ENCODE measurements at places on chromosomes 6 and 20.
A peak's percentile ranks its signal among the peaks of the same experiment; 100 is the strongest.

GRCh38 chr20:12072954-12073264, 155.2 kb downstream of the BTBD3 start:
- DNase-seq = no peak

- DNase-seq = no peak
Measured at GRCh38 chr6:113292646-113293422, 564.3 kb upstream of the MARCKS start.

- DNase-seq = no peak
Measured at GRCh38 chr6:29864037-29864810, 36.6 kb downstream of the HLA-G start.

- DNase-seq = no peak
Measured at GRCh38 chr20:689348-689747, 13.7 kb upstream of the SCRT2 start.

DNA sequence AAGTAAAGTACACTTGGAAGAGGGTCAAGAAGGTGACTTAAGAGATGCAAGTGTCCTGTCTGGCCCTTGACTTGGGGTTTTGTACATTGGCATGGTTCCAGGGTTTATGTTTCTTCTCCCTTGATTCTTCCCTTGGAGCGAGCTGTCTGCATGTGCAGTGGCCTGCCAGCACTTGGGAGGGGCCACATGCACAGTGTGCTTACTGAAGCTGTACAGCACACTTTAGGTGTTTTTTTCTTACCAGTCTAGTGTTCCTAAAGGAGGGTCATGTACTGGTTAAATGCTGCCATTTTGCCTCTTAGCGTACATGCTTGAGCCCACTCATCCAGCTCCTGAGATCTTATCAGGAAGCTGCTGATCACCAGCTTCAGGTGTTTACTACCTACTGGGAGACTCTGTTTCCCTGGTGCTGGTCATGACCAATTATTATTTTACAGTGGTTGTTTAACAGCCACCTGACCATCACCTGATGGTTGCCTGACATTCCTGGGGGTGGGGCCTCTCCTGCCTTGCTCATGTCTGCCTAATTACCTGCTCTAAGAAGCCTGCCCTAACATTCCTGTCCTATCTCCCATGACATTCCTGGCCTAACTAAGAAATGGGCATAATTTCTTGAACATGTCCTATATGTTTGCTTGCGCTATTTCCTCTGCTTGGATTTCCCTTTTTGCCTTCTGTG, 182.9 kb downstream of the MCHR2 start:
- no peak for DNase-seq

DNA sequence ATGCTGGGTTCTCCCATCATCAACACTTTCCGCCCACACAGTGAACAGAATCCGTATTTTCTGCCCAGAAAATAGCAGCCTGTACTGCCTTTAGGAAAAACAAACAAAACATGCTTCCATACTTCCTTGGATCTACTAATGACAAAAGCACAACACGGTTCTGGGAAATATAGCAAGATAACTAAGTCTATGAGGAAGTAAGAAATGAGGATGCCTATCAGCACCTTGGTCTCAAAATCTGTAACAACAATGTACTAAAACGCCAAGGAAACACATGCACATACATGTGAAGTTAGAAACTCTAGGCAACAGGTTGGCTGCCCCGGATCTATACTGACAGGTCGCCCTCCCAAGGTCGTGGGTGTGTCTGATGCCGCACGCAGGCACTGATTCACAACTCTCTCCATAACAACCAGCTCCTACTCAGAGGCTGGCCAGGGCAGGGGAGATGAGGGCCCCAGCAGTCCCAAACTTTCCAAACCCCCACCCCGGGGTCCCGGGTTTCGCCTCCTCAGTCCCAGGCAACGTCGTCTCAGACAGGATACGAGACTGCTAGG, 710 bp downstream of the BTBD9 start:
- DNase-seq = no peak

- DNase-seq = no peak
Measured at GRCh38 chr6:157283900-157284737, 39.2 kb downstream of the TMEM242 start.

GRCh38 chr6:126380072-126380583, 40.2 kb downstream of the CENPW start:
- DNase-seq = no peak

DNA sequence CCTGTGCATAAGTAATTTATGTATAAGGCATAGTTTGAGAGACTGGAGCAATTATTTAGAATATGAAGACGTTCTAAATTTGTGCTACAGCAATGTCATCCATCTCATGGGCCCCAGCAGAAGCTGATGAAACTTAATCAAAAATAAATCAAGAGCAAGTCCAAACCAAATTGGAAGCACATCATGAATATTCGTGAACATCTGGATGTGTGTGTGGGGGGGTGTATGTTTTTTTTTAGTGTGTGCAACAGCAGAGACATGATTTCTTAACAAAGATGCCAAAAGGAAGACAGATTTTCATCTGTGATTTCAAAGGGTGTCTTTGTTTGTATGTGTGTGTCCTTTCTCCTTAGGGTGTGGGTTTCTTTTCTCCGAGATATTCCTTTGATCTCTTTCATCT, 58.9 kb downstream of the SASH1 start:
- DNase-seq = no peak

- DNase-seq = no peak
Measured at GRCh38 chr6:83862776-83863471, 3.4 kb downstream of the CYB5R4 start.

DNA sequence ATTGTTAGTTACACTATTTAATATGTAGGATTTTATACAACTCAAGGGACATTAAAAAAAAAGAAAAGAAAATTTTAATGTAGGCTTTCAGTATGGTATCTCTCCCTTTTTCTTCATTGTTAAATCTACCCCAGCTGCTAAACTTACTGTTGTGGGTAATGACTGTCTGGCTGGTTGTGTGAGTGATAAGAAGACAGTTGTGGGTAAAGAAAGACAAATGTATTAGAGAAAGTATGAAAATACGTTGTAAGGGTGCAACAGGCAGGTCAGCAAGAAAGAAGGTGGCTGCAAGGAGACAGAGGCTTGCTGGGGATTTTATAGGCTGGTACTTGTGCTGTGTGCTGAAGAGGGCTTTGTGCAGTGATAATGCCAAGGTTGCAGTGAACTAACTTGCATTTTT, 91.4 kb upstream of the FOXO3 start:
- DNase-seq = no peak

DNA sequence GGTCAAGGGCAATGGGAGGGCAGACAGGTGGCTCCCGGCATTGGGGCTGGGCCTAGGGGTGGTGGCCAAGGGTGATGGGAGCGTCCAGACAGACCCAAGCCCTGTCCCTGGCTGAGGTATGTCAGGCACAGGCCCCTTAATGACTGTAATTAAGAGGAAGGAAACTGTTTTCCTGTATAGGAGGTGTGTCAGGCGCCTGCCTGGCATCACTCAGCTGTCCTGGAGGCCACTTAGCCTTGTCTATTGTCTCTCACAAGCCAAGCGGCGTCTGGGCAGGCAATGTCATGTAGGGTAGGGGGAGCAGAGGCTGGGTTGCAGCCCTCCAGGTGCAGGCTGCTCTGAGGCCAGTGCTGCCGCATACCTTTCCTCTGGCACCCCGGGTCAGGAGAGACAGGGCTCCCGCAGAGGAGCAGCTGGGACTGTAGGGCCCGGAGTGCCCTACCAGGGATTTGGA, 3.9 kb upstream of the FAM83C start:
- DNase-seq = no peak

DNA sequence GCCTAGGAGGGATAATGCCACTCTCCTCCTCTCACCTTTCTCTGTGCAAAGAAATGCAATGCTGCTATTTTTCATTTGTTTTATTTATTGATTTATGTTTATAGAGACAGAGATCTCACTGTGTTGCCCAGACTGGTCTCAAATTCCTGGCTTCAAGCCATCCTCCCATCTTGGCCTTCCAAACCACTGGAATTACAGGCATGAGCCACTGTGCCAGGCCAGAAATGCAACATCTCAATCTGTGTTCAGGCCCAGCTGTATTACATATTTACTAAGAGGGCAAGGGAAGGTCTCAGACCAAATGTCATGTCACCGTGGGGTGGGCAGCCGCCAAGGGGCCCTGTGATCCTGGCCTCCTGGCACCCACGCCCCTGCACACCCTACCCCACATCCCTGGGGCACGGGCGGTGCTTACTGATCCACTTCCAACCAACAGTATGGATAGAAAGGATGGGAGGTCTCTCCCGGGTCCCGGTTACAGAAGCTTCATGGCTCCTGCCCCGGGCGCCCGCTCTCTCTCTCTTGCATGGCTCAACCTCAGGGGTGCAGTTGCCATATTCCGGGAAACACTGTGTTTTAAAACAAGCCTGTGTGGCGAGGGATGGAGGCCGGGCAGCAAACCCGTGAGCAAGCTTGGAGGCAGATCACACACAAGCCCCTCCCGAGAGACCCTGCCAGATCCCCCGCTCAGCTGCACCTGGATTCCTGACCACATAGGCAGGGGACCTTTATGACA, 111.8 kb downstream of the AGPAT4 start:
- DNase-seq = no peak

DNA sequence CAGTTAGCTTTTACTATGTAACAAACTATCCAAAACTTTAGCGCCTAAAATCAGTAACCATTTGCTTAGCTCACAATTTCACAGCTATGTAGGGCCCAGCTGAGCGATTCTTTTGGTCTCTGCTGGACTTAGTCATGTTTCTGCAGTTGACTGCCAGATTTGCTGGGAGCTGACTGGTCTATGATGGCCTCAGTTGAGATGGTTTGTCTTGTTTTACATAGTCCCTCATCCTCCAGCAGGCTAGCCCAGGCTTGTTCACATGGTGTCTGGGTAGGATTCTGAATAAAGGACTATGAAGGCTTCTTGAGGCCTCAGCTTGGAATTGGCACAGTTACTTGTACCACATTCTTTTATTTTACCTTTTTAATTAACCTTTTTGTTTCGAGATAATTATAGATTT, 247.8 kb upstream of the CHD6 start:
- no peak for DNase-seq

DNA sequence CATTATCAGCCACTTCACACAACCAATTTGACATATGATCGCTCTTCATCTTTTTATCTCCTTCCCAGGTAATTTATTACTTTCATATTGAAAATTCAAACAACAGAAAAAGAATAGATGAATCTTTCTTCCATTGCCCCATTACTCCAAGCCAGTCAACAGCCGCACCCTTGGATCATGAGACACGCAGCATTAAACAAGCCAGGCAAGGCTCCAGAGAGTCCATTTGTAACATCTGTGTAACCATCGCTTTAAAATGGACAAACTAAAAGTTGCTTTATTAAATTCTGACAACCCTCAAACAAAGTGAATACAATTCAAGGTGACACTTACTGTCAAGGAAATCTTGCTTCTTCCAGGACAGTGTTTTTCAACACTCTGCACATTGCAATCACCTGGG, 200.3 kb downstream of the EPM2A start:
- no peak for DNase-seq

DNA sequence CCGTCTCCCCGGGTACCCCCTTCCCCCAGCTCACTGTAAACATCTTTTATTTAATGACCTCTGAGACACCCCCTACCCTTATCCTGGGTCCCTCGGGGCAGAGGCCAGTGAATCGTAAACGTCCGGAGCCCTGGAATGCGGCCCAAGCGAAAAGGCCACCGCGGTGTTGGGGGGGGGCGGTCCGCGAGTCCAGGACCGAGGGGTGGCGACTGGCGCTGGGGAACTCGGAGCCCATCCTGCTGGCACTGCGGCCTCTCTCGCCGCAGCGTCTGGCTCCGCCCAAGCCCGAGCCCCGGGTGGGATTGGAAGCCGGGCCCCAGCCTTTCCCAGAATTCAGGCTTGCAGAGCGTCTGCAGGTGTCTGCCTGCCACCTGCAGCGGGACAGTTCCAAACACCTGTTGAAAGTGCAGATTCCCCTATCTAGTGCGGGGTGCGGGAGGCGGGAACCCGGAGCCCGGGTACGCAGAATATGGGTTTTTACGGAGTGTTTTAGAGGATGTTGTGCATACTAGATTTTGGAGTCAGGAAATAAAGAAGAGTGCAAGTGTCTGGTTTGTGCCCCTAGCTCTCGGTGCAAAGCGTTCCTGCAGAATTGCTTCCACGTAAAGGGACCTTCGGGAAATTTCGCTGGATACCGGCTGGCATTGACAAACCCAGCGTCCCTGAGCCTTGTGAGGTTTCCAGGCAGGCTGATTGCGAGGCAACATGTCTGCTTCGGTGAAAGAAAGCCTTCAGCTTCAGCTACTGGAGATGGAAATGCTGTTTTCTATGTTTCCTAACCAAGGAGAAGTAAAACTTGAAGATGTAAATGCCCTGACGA, 800 bp downstream of the RWDD2A start:
- DNase-seq = peak; percentile 18

GRCh38 chr6:40343877-40344565, 243.1 kb downstream of the LRFN2 start:
- no peak for DNase-seq

- no peak for DNase-seq
Measured at GRCh38 chr6:4374216-4374615, 238.8 kb upstream of the ECI2 start.

All from NCI-H2107 (cell line).